ENCODE measurements at places on chromosomes 13 and 19.

GRCh38 chr19:16184665-16185122 lies 516 bp upstream of the FAM32A start:
- DNase-seq: no peak

- no peak for DNase-seq
Measured at GRCh38 chr19:12555456-12555930, 4.2 kb upstream of the ZNF564 start.

DNA sequence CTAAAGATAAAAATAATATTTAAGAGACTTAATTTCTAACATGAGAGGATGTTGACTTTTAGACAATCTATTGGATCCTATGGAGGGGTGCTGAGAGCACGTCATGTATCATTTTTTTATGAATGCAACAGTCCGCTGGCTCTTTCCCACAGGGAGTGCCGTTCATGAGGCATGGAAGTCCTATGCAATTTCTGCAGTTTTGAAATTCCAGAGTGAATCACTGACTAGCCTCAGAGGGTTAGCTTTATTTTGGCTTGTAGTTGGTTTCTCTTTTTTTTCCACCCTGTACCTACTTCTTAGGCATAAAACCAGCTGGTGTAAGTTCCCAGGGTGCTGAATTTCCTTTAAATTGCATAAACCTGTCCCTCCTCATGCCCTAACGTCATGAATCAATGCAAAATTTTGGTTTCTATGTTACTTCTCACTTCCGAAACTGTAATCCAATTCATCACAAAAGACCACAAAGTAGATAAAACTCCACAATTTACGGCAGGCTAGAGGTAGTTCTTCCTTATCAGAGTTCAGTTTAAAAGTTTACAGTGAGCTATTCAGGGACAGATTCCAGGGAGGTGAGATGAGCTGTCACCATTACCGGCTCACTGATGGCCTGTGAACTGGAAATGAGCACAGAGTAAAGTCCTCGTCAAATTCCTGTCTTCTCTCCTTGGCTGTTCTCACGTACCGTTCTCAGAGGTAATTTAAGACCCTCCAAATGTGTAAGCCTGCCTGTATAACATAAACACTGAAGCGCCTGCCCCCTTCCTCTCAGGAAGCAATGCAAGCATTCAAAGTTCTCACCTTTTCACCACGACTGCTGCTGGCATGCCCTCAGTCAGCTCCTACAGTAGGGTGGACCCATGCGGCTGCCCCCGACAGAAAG lies 216.6 kb upstream of the SLC10A2 start:
- DNase-seq: no peak

DNA sequence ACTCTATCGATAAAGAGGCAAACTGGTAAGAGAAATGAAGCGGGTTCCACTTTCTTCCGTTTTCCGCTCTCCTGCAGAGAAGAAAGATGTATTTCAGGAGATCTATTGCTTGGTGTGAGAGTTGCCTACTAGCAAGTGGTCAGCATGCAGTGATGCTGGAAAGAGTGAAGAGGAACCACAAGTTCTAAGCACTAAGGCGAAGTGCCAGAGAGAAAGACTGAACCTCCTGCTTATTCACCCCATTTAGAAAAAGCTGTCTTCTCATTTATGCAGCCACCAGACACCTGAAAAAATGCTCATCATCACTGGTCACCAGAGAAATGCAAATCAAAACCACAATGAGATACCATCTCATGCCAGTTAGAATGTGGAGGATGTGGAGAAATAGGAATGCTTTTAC lies 78.7 kb upstream of the GPC6 start:
- no peak for DNase-seq

GRCh38 chr13:80214050-80214449 lies 126.9 kb downstream of the SPRY2 start:
- no peak for DNase-seq

- no peak for DNase-seq
Measured at GRCh38 chr13:47092202-47092601, 195.3 kb upstream of the HTR2A start.

DNA sequence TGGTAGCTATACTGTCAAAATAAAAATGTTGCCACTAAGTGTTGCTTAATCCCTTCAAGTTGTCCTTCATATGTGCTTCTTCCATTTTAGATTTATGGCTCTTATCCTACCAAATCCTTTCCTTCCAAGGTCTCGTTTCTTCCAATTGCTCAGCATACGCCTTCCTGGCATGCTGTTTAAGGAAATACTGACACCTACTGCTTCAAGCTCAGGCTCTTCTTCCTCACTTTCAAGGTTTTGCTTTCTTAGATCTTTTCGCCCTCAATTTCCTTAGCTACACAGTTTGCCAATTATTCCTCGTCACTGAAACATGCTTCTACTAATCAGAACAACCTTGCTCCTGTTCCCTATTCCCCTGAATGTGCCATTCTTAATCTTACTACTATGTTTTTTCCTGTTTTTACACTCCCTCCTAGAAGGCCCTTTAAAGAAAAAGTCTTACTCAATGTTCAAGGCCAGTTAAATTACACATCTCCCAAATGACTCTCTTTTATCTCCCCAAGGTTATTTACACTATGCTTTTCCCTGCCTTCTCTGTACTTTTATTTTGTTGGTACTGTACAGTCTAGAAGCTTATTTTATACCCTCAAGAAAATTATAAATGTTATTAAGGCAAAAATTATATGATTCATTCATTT lies 343.1 kb downstream of the MZT1 start:
- no peak for DNase-seq

DNA sequence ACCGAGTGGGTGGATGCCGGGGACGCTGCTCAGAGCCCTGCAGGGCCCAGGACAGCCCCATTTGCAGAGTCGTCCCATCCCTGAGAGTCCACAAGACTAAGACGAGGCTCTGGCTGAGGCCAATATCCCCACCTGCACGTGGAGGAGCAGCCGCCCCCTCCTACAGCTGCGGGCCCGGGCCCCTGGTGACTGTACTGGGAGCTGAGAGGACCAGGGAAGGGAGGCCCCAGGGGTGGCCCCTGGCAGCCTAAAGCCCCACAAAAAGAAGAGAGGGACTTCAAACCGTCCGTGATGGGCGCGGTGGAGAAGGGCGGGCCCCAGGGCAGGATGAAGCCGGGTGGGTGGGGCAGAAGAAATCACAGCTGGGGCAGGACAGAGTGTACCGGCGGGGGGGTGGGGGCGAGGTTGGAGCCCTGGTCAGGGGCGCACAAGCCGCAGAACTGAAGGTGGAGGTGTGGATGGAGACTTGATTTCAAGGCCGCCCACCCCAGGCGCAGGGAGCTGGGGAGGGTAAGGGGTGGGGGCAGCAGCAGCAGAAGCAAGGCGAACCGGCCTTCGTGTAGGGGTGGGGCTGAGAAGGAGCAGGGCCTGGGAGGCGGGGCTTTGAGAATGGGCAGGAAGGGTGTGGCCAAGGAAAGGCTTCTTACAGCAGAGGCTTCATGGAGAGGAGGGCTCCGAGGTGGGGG lies 12.9 kb downstream of the CFD start:
- DNase-seq: no peak

- DNase-seq: no peak
Measured at GRCh38 chr13:28531077-28531844, 36.3 kb upstream of the FLT1 start.

DNA sequence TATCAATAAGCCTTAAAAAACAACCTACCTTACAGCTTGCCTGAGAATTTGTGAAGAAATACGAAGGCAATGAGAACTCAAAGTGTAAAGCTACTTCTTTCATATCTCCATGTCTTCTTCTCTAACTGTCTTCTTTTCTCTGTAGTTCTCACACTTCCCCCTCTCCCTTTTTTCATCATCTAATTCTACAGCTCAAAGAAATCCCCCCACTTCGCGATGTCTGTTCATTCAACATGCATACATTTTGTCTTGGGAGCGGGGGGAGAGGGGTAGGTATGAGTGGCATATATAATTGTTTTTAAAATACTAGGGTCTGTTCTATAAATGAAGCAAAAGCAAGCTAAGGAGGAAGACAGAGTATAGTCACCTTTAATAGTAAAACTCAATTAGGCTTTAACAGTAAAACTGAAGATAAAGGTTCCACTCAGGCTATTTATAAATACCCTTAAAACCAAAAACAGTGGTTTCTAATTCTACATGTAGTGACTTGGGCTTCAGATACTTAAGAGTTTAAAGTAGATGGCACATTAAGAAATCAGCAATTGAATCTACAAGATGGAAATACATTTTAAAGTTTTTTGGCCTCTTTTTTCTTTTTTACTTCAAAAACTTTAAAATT lies 106.9 kb downstream of the KLF12 start:
- no peak for DNase-seq

GRCh38 chr13:30145709-30146367 lies 161.5 kb downstream of the KATNAL1 start:
- no peak for DNase-seq

DNA sequence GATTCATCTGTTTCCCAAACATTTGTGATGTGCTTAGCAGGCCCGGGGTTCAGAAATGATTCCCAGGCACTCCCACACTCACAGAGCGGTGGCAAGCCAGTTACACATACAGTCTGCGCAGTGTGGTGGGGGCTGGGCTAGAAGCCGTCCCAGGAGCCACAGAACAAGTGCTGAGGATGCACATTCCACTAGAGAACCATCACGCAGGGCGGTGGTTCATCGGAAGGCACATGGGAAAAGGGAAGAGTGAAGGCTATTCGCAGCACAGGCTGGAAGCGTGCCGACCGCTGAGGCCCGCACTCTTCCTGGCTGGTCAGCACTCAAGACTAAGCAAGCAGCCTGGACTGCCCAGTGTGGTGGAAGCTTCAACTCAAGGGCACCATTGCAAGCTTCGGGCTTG lies 126.3 kb upstream of the SLC7A1 start:
- no peak for DNase-seq

GRCh38 chr13:33007237-33007636 lies 9.0 kb upstream of the KL start:
- DNase-seq: no peak

DNA sequence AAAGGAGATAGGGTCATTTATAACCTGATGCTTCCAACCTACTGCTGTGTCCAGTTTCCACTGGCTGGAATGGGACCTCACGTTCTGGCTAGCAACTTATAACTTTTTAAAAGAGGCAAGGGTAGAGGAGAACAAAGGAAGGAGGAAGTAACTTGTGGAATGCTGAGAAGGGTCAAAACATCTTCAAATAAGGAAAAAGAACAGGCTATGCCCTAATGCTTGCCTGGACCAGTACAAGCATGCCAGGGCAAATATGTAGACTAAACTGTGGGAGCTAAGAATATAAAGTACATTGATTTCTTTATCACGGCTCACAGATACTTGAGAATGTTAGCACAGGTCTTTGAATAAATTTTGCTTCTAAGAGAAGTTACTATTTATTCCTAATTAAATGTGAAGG lies 1.5 kb upstream of the ZNF561 start:
- no peak for DNase-seq

- DNase-seq: no peak
Measured at GRCh38 chr13:100983111-100983510, 308.5 kb upstream of the TMTC4 start.

- peak; percentile 27 for DNase-seq
Measured at GRCh38 chr19:4568886-4569285, 9.4 kb upstream of the SEMA6B start.

GRCh38 chr19:35856546-35857149 lies at the start of gene KIRREL2:
Gene KIRREL2 (plus strand): TSS chr19:35856911. CDS start chr19:35857120, 209 bp downstream.
- no peak for DNase-seq

GRCh38 chr13:45393941-45394570 lies 24.1 kb downstream of the SLC25A30 start:
- DNase-seq: peak; percentile 22

- DNase-seq: peak; percentile 18
Measured at GRCh38 chr13:40271931-40272775, 394.3 kb downstream of the FOXO1 start.

GRCh38 chr19:23439623-23440022 lies 44.4 kb upstream of the ZNF91 start:
- DNase-seq: no peak

GRCh38 chr19:12284631-12285030 lies 10.1 kb downstream of the ZNF44 start:
- no peak for DNase-seq

DNA sequence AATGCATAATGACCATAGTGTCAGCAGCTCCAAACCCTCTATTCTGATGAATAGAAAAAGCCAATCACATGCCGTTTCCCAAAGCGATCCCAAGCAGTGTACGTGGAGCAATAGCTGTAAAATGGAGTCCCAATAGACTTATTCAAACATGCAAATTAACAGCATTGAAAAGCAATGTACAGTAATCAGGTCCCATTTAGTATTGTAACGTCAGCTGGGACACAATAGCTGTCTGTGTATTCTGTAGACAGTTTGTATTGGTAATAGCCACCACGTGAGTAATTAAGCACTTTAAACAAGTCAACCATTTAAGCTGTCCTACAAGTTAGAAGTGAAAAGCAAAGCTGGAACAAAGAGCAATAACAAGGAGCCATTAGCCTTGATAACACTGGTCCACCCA lies 698.2 kb downstream of the PCDH17 start:
- no peak for DNase-seq

DNA sequence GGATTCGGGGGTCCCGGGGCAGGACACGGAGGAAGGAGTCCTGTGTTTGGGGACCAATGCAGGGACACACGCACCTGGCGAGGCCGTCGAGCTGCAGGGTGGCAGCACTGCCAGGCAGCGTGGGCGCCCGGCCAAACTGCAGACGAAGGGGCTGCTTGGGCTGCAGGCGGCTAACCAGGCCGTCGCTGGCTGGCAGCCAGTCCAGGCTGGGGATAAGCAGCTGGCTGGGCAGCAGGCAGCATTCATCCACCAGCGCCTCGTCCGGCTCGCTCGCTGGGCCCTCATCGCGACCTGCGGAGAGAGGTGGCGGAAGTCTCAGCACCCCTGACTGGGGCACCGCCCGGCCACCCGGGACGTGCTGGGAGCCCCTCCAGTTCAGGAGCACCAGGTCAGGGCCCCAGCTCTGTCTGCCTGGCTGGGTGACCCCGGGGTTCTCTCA lies 11.5 kb downstream of the CFD start:
- DNase-seq: no peak

GRCh38 chr13:113207460-113207859 lies 1.0 kb downstream of the PCID2 start:
- DNase-seq: no peak

GRCh38 chr13:64723724-64724123 lies 2506.4 kb downstream of the PCDH9 start:
- no peak for DNase-seq

GRCh38 chr19:17860331-17860992 lies 752 bp downstream of the RPL18A start:
- no peak for DNase-seq

- no peak for DNase-seq
Measured at GRCh38 chr13:104460554-104460953, 1394.3 kb upstream of the SLC10A2 start.

Data from KG1 (cell line).